Stimulated activated CD4-positive, alpha-beta T cell treated with anti-CD3 and anti-CD28 coated beads, Interleukin-15, amount 100 ng/mL, for 1 hour (primary cell): ENCODE measurements at places on chromosomes 12 and 14.

DNA sequence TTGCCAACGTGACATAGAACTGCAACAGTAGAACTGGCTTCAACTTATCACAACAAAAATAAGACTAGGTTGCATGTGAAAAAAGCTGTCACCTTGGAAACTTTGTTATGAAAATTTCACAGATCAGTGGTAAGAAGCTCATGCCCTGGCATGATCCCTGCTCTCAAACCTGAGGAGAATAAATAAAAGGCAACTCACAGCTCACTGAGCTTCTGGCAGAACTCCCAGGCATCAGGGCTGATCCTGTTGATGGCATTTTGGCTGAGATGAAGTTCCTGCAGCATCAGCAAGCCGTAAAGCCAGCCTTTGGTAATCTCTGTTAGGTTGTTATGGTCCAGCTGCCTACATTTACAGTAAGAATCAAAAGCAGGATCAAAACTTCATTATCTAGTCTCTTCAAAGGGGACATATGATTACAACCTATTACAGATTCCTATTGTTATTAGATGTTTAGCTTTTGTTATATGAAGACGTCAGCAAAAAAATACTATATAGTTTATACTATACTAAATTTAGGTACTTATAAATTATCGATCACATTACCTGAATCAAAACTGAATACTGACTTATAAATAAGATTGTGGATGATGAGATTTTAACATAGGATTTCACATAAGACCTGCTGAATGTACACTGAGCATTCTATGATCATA, 32.0 kb downstream of the LRIG3 start:
- no peak for DNase-seq

GRCh38 chr14:92613008-92613658, 99.6 kb downstream of the RIN3 start:
- peak; percentile 35 for DNase-seq

- DNase-seq: no peak
Measured at GRCh38 chr14:52998376-52999015, 47.6 kb upstream of the FERMT2 start.

DNA sequence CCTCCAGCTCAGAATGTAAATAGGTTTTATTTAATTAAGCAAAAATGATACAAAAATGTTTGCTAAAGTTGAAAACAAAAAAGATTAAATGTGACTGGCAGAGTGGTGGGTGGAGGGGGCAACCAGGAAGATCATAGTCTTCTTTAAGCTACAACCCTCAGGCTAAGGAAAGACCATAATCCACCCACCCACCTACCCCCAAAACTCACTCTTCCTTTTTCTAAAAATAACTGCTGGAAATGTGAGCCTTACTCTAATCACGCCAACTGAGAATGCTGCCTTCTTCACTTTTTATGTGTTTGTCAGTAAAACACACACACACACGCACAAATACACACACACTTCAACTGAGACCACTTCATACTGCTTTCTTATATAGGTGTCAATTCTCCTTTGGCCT, 230.0 kb upstream of the EGLN3 start:
- no peak for DNase-seq

DNA sequence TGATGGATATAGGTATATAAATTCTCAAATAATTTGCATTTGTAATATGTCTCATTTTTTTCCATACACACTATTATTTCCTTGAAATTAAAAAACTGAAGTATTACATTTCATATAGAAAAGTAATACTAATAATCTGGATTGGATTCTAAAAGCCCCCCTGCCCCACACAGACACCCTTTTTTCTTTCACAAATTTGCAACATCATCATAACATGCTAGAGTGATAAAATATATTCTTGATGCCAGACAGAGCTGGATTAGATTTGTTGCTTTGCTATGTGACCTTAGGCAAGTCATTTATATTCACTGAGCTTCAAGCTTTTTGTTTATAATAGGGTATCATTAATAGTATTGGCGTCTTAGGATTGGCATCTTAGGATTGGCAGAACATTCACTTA, 6.7 kb upstream of the PKP2 start:
- no peak for DNase-seq

GRCh38 chr14:33040372-33041140, 101.9 kb downstream of the NPAS3 start:
- DNase-seq: no peak

GRCh38 chr14:69050240-69051184, 71.4 kb upstream of the ACTN1 start:
- no peak for DNase-seq

DNA sequence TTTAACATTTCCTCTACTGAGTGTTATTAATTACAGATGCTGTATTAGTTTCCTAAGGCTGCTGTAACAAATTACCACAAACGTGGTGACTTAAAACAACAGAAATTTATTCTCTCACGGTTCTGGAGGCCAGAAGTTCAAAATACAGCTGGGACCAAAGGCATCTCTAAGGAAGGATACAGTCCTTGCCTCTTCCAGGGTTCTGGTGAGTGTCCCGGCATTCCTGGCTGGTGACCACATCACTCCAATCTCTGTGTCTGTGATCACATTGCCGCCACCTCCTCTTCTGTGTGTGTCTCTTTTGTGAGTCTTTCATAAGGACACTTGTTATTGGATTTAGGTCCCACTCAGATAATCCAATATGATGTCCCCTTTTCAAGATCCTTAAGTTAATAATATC, 85.1 kb upstream of the CCDC198 start:
- DNase-seq: no peak

DNA sequence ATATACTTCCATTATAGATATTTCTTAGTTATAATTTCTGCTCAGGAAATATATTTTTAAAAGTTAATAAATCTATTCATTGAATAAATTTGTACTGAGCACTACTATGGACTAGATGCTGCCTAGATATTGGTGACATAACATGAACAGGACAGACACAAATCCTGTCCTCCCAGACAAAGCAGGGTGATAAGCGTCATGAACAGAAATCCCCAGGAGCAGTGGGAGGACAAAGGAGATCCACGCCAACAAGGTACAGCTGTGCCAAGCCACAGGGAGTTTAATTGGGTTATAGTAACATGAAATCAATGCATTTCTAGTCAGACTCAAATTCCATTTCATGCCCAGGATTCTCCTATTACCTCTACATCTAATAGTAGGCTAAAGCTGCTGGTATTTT, 171.8 kb upstream of the CPNE8 start:
- no peak for DNase-seq

- no peak for DNase-seq
Measured at GRCh38 chr14:96274543-96274942, 18.5 kb downstream of the BDKRB1 start.

- DNase-seq: no peak
Measured at GRCh38 chr12:132222096-132222807, 78.0 kb downstream of the NOC4L start.

- no peak for DNase-seq
Measured at GRCh38 chr12:92270521-92270920, 124.9 kb upstream of the BTG1 start.

GRCh38 chr14:32331206-32331605, 2.1 kb downstream of the AKAP6 start:
- no peak for DNase-seq
